NCI-H1930 (cell line): ENCODE measurements at places on chromosomes 7 and 10.

DNA sequence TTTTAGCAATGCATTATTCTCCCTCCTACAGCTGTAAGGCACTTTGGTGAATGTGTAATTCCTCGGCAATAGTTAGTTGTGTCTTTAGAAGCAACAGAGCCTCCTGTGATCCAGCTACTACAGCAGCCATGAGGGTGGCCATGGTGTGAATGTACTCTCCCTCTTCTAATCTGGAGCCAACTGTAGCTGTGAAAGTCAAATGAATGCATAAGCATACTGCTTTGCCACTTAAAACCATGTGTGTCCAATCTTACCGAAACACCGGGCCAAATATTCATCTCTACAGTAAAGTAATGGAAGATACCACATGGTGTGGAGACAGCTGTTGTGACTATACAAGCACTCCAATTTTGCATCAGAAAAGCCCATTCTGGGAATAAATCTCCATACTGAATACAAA lies 195.0 kb downstream of the DNAJC1 start:
- no peak for DNase-seq

- no peak for DNase-seq
Observed at GRCh38 chr7:129227646-129228578, 3.1 kb downstream of the AHCYL2 start.

GRCh38 chr7:106294334-106294733 lies 9.6 kb upstream of the NAMPT start:
- no peak for DNase-seq

DNA sequence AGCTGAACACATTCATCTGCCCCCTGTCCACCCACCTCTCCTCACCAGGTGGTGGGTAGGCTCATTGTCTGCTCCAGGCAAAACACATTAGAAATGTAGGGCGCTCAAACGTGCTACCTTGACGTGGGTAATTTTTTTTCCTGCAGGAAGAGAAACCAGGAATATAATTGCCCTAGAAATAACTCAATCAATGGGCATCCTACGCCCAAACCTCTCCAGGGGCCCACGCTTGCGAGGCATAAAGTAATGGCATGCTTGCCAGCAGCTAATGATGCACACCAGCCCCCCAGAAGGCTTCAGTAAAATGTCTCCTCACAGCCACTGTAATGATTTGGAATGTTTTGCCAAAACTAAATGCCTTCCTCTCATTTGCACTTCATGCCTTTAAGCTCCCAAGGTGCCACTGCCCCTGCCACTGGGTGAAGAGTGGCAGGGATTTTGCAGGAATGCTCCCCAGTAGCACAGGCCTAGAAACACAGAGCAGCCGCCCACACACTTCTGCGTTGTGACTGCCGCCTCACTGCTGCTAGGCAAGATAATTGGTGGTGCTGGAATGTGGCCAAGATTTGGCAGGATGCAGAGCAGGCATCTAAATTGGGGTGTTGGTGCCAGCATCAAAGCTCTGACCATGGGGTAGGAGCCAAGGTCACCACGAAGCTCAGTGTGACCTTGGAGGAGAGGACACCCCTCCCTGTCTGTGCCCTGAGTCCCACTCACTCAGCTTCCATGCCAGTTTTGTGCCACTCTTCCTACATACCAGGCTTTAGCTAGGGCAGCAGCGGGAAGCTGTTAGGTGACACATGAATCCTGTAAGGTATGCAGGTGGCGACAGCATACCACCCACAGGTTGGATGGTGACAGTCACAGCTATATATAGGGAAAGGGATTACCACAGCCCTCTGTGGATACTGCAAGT lies 48.7 kb upstream of the PPP1R3C start:
- DNase-seq = no peak

- DNase-seq = no peak
Observed at GRCh38 chr7:18221377-18222293, 194.0 kb upstream of the PRPS1L1 start.

- no peak for DNase-seq
Observed at GRCh38 chr7:142439739-142440138, 181.9 kb upstream of the PRSS58 start.

- no peak for DNase-seq
Observed at GRCh38 chr10:132326344-132326889, 5.6 kb upstream of the LRRC27 start.

GRCh38 chr7:151793531-151793951 lies 83.4 kb downstream of the PRKAG2 start:
- DNase-seq = no peak

GRCh38 chr7:91685544-91685943 lies 195.0 kb downstream of the MTERF1 start:
- DNase-seq = no peak

GRCh38 chr10:119715628-119716505 lies 10.0 kb upstream of the INPP5F start:
- DNase-seq = no peak

- DNase-seq = peak; percentile 32
Observed at GRCh38 chr7:146090023-146090645, 26.5 kb upstream of the CNTNAP2 start.

- DNase-seq = peak; percentile 37
Observed at GRCh38 chr7:120554960-120555571, 282.1 kb downstream of the KCND2 start.

DNA sequence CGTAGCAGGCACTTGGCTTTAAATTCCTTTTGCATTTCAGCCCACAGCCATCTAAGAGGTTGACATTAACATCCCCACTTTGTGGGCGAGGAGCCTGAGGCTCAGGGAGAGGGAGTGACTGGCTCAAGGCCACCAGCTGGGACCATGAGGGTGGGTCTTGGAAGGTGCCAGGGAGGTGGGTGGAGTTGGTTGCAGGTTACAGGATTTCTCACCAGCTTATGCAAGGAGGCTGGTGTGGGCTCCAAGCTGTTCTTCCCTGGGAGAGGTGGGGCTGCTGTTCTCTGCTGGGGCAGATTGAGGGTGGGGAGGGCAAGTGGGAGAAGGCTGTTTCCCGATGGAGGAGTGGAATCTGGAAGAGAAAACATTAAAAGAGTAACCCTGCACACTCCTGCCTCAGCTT lies 14.1 kb upstream of the C10orf95 start:
- DNase-seq = no peak

DNA sequence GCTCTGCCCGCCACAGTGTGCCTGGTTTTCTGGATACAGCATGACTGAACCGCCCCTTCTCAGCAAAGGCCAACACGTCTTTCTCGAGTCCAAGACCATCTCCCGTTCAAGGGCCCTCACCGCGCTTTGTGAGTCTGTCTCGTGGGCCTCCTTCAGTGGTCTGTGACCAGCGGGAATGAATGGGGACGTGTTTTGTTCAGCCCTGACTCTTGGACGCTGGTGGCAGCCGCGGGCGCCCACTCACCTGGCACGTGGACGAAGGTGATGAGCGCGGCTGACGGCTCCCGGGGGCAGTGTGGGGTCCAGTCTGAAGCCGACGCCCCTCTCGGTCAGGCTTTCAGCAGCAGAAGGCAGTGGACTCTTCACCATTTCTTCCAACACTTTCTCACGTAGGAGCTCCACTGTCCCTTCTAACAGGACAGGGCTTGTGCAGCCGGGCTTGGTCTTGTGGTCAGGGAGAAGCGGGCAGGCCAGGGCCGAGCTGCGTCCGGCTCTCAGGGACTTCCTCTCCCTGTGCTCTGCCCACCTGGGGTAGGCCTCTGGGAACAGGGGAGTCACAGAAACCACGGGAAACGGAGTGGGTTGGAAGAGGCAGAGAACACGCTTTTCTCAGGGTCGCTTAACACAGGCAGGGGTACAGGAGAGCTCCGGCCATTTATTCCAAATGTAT lies 30.4 kb downstream of the AMZ1 start:
- DNase-seq = no peak

GRCh38 chr7:103398483-103399127 lies 47.4 kb downstream of the SLC26A5 start:
- no peak for DNase-seq

DNA sequence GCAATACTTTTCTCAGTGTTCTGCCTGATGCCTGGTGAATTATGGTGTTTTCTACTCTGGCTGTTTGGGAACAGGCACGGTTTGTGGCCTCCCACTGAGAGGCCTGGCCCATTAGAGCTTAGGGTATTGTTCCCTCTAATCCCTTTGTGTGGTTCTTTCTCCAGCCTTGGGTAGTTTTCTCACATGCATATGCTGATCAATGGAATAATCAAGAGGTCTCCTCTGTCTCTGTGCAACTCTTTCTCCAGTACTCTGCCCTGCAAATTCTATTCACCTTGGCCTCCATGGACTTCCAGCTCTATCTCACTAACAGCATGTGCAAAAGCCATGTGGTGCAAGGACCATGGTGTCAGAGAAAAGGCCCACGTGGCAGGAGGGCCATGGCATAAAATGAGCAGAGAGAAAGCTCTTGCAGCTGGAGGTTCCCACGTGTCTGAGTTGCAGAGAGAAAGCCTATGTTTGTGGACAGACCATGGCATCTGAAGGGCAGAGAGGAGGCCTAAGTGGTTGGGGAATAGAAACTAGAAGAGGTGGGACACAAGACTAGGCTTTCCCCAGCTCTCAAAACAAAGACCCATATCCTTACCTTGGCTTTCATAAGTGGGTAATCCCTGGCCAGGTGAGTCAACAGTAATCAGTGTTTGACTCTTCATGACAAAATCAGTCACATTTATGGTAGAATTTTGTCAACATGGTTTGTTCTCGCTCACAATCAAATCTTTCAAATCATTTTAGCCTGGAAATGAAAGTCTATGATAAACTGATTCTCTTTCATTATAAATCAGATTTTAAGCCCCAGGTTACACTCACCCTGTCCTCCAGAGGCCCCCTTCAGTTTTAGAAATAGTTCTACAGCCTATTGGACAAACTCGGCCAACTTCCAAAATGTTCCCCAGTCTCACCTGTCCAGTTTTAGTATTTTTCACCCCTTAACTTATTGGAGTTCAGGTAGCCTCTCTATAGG lies 17.3 kb downstream of the OPALIN start:
- DNase-seq = no peak

GRCh38 chr7:73880755-73881328 lies 19.9 kb downstream of the TMEM270 start:
- no peak for DNase-seq

GRCh38 chr10:16686054-16686902 lies 130.9 kb downstream of the RSU1 start:
- no peak for DNase-seq

DNA sequence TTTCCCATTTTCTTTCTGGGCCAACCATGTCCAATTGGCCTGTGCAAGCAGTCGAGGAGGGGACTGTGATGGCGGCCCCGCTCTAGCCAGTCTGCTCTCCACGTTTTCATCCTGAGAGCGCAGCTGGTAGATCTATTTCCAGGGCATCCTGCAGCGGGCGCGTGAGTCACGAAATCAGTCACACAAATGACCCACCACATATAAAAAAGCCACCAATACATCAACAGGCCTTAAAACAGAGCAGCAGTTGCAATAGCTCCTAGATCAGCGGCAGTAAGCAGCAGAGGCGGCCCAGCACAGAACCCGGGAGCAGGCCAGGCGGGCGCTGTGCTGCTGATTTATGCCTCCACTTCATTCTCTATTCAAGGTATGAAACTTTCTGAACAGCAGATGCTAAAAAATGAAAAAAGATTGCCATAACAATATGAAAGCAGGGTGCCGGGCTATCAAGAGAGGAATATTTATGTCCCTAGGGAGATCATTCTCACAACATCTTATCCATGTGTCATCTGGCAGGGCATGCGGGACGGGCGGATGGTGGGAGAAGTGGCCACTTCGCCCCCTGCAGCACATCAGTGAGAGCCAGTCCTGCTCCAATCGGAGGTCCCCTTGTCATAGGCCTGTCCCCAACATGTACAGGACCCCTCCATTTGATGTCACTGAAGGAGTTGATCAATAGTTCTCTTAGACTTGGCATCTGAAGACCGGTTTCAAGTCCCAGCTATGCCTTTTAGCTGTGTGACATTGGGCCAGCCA lies 98.0 kb upstream of the GPR26 start:
- DNase-seq = no peak

GRCh38 chr7:33261585-33261984 lies 132.2 kb downstream of the BBS9 start:
- DNase-seq = no peak

DNA sequence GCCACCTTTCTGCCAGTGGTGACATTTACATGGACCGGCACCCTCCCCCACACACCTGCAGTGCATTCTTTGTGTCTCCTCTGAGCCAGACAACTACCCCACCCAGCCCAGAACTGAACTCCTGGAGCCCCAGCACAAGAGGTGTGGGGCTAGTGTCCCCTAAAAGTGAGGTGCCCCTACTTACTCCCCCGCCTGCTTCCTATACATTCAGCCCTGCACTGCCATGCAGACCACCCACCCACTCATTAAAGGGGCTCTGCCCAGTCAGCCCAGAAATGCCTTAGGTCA lies 1.9 kb downstream of the SAP25 start:
- no peak for DNase-seq
